ENCODE measurements at places on chromosomes 1 and 21.

DNA sequence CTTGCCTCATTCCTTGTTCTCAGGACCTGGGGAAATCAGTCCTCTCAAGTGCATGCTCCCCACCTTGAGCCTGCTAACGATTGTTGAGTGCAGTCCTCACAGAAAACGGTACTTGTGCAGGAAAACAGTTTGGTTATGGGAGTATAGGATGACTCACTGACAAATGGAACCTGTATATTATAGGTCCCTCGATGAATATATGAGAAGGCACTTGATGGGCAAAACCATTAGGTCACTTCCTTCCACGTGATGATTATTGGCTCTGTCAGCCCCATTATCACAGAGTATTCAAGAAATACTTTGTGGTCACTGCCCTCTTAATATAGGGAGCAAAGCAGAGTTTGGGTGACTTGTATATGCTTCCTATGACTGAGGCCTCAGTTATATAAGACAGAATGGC is 6.2 kb downstream of the CCDC17 start:
- no peak for DNase-seq

DNA sequence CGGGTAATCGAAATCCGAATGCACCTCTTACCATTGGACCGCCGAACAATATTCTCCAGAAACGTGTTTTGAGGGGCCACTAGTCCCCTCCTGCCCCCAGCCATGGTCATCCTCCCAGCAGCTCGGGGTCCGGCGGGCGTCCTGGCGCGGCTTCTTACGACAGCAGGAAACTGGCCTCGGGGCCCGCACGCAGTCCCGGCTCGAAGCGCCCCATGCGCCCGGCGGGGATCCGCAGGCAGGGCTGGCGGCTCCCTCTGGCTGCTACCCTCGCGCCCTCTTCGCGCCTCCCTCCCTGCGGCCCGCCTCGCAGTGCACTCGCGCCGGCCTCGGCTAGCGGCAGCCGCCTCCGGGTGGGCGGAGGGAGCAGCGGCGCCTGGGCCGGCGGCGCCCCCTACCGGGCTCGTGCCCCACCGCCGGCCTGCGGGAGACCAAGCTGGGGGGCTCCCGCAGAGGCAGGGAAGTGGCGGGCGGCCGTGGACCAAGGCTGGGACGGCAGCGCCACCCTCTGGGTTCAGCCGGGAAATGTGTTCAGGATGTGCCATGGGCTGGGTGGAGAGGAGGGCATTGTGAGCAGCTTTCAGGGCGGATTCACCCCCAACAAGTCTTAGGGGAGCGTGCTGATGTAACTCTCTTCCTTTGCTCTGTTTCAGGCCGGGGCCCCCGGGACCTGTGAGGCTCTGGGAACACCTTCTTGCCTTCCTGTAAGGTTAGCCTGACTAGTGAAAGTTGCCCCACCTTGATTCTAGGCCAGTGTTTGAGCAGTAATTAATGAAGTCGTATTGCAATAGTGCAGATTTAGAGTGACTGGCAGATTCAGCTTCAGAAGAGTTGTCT is at the start of gene KCNH1:
Gene KCNH1 (minus strand): TSS at position 313 of the 834 bp plus-strand sequence. CDS start 203 bp downstream, at position 110.
- peak; percentile 76 for DNase-seq

DNA sequence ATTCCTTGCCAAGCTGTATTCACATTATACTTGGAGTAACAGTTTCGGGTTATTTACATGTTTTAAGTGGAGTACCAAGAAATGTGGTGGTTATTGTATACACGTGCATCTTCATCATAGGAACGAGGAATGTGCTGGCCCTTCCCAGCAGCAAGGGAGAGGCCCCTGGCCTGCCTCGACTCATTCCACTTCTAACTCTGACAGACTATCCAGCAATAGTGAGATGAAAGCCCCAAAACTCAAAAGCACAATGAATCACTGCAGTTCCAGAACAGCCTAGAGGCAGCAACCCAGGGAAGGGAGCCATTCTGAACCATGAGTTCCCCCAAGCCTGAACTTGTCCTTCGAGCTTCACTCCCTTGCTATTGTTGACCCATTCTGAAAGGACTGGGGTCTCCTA is 23.1 kb downstream of the FAM89A start:
- no peak for DNase-seq

GRCh38 chr1:213277036-213277435 is 226.0 kb downstream of the RPS6KC1 start:
- no peak for DNase-seq

- no peak for DNase-seq
Measured at GRCh38 chr1:151508833-151509232, 2.4 kb upstream of the CGN start.

DNA sequence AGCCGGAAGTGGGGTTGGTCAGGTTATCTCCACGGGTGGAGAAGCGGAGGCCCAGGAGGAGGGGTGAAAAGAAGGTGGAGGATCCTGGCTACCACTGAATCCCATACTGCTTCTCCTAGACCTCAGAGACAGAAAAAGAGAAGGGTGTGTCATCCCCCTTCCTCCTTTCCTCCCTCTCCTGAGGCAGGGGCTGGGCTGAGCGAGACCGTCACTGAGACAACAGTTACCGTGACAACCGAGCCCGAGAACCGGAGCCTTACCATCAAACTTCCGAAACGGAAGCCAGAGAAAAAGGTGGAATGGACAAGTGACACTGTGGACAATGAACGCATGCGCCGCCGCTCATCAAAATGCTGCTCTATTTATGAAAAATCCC is 42.1 kb upstream of the NBPF3 start:
- DNase-seq = no peak

All from NCI-H1694 (cell line).